ENCODE measurements at places on chromosomes 4 and X. TPM values are rescaled to one million over a fixed set of nuclear protein-coding genes. Genes with fewer than 3 reads are reported as not detected.

Gene ERVMER34-1
- not detected for total RNA-seq

Gene SHROOM3
- total RNA-seq = 27.5 TPM

Gene TRO
- total RNA-seq = 27.8 TPM

Gene RRH
- total RNA-seq = 0.17 TPM

Gene TTC29
- not detected for total RNA-seq

Gene GPR143
- not detected for total RNA-seq

Gene NOX1
- total RNA-seq = not detected

Gene DNAAF6
- not detected for total RNA-seq

Gene USP17L30
- not detected for total RNA-seq

Gene MYOZ2
- 0.15 TPM for total RNA-seq

Gene FAM9C
- not detected for total RNA-seq

Gene CHRNA9
- total RNA-seq = not detected

Gene PCDH10
- 0.83 TPM for total RNA-seq

Gene PHKA2
- total RNA-seq = 14.1 TPM

Gene TMPRSS11A
- total RNA-seq = not detected

Gene GPC3
- total RNA-seq = 1.6 TPM

Gene HSD17B10
- total RNA-seq = 65.3 TPM

Gene PPP4R3C
- total RNA-seq = not detected

Gene AMER1
- 2.0 TPM for total RNA-seq

Gene ANAPC10
- 28.1 TPM for total RNA-seq

Gene IBSP
- total RNA-seq = not detected

Gene MAGEB2
- total RNA-seq = not detected

Gene LRP2BP
- 0.44 TPM for total RNA-seq

Gene GATA1
- not detected for total RNA-seq

Gene LYAR
- 10.6 TPM for total RNA-seq

Gene MGAT4D
- under 0.01 TPM for total RNA-seq

Gene ARMCX4
- total RNA-seq = 6.5 TPM

Gene HS3ST1
- under 0.01 TPM for total RNA-seq

Gene PIR
- total RNA-seq = 12.4 TPM

Gene CYBB
- total RNA-seq = under 0.01 TPM

Gene RHOXF1
- not detected for total RNA-seq

Gene KLHL13
- total RNA-seq = 28.5 TPM

Gene REPS2
- 0.99 TPM for total RNA-seq

Gene SLC10A6
- 0.33 TPM for total RNA-seq

Gene LNX1
- 0.99 TPM for total RNA-seq

Gene CT45A1
- total RNA-seq = not detected

Gene HCFC1
- total RNA-seq = 21.1 TPM

Gene VEGFC
- total RNA-seq = 37.2 TPM

Gene GLRA3
- not detected for total RNA-seq

Gene F9
- total RNA-seq = not detected

Gene TRAPPC11
- 75.1 TPM for total RNA-seq

Gene NSG1
- total RNA-seq = 1.5 TPM

Gene SCRG1
- total RNA-seq = 0.29 TPM

Gene SNCA
- 2.0 TPM for total RNA-seq

Gene MAGEA6
- not detected for total RNA-seq

Gene CTAG1B
- not detected for total RNA-seq

Gene SSX2
- not detected for total RNA-seq

Gene MAP9
- total RNA-seq = 18.9 TPM

Gene FAM149A
- total RNA-seq = 6.3 TPM

Gene PNMA6A
- 8.1 TPM for total RNA-seq

Gene USP17L12
- total RNA-seq = not detected

Gene GAGE12F
- not detected for total RNA-seq

Gene MAGEA12
- not detected for total RNA-seq

Gene USP17L17
- not detected for total RNA-seq

Gene P2RY4
- 0.44 TPM for total RNA-seq

Gene DCX
- total RNA-seq = not detected

Data from smooth muscle cell of trachea (primary cell).